ENCODE measurements at places on chromosomes 7 and 10.

DNA sequence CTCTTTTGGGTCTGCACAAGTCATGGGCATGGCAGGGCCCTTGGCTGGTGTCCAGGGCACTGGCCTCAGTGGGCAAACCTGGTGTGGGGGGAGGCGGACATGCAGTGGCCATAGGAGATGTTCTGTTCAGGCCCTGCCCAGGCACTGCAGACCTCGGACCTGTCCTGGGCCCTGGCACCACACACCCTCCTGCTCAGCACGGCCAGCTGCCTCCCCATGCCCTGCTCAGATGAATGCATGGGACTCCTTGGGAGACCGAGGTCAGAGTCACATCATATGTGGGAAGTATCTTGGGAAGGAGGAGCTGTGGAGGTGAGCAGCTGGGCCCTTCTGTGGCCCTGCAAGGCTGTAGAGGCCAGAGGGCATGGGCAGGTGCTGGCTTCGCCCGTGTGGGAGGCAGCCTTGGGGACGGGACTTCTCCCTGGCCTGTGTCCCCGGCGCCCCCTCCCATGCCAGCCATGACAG, 130.8 kb downstream of the VIPR2 start:
- no peak for DNase-seq

DNA sequence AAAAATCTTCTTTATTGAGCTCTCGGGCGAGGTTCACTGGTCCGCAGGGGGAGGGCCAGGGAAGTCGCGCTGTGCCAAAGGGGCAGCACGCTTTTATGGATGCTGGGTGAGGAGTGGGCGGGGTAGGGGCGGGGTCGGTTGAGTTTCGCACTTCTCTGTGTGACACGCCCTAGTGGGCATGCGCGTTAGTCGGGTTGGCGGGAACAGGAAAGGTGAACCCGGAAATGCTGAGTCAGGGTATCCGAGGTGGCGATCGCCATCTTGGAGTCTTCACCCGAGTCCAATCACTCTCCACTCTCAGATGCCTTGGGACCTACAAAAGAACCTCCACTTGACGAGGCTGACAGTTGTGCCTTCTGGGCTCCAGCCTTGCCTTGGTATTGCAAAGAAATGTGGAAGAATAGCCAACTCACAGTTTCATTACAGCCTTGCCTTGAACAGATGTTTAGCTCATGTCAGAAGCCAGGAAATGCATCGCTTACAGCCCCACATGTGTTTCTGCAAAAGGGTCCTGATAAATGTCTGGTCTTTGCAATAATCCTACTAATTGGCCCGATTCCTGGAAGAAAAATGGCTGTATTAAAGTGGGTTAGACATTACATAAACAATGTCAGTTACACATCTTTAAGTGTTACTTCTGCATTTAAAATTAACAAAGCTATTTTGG, 64.1 kb downstream of the AHR start:
- DNase-seq: no peak

- no peak for DNase-seq
These were observed 43.5 kb downstream of the NHLRC2 start for GRCh38 chr10:113897693-113898618.

DNA sequence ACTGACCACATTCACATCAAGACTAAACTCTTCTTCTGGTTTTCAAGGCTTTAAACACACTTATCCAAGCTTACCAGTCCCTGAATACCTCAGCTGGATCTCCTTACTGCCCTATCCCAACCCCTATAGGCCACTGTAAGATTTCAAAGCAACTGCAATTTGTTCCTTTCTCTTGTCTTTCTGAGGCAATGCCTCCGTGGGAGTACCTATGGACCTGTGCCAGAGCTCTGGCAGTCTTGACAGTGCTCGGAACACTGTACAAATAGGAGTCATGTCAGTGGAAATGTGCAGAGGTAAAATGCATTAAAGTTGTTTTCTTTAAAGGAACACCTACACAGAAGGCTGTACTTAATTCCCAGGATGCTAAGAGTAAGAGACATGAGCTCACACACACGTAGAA, 124.7 kb downstream of the CNOT4 start:
- no peak for DNase-seq

DNA sequence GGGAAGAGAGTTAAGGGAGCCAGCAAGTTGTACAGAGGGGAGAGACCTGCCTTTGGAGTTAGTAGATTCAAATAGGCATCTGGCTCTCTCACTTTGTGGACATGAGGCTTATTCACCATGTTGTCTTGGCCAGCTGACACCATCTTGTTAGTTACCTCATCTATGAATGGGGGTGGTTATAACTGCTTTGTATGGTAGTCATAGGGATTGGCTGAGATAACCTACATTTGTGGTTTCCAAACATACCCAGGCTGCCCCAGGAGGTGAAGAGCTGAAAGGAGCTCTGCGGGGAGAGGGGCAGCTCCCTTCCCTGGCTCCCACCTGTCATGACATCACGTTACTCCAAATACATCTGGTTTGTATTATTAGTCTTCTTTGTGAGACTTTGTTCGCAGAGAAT, 393.3 kb upstream of the AUTS2 start:
- no peak for DNase-seq

DNA sequence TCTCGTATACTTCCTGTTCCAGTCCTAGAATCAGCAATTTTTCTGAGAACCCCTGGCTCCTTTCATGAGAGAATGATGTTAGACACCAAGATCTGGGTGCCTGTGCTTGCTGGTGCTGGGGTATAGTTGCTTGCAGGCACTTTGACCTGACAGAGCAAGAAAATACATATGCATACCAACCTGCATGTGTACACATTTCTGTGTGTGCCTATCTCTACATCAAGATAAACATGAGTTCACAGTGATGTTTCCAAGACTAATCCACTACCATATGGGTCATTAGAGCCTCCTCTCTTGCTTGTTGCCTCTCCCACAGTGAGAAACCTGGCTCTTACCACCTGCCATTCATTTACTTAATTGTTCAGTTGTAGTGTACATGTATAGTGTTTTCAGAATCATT, 229.1 kb upstream of the IGFBP3 start:
- DNase-seq: no peak

DNA sequence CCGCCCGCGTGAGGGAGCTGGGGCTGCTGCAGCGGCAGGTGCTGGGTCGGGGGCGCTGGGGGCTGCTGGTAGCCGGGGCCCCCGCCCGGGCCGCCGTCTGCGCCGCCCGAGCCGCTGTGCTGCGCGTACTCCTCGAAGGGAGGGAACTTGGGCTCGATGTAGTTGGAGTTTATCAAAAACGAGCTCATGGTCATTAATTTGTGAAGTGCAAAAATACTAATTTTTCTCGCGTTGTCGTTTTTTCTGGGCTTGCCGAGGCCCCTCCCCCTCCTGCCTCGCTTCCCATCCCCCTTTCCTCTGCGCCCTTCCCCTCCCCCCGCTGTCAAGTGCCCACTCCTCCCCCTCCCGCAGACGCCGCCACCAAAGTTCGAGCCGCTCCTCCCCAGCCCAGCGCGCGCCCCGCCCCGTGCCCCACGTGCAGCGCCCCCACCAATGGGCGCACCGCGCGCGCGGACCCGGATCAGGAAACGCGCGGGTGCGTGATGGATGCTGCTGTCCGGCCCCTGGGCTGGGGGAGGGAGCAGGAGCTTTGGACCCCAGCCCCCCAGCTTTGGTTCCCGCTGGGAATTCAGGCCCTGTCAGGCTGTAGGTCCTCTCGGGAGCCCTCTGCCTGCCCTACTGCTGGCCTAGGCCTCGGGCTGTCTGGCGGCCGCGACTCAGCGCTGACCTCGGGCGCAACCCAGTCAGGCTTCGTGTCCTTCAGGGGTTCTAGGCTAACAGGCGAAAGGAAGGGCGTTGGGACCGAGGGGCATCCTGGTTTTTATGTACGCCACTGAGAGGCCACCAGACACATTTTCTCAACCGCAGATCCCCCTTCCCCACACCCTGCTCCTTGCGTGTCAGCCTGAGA, at the start of gene HOXA4:
Gene HOXA4 (minus strand): TSS at position 218 of the 850 bp plus-strand sequence. CDS start 24 bp downstream, at position 194.
- peak; percentile 82 for DNase-seq

DNA sequence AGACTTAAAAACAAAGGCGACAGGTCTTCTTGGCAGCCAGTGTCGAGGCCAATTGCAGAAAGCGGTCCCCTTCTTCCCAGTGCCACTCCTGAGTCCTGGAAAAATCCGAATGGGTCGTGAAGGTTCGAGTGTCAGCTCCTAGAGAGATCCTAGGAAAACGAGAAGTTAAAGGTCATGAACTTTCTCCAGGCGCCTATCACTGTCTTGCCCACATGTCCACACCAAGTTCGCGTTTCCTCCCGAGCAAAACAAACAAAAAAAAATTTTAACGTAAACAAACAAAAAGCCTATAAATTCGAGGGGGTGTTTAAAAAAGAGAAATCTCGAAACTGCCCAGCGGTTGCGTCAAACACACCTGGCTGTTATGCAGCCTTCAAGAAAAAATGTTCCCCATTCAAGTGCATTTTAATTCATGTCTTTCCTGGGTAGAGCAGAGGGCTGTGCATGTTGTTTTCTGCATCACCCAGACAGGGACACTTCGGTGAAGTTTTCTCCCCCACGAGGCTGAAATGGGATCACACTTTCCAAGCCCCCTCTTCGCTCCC, 1.5 kb downstream of the ARHGAP21 start:
- no peak for DNase-seq

DNA sequence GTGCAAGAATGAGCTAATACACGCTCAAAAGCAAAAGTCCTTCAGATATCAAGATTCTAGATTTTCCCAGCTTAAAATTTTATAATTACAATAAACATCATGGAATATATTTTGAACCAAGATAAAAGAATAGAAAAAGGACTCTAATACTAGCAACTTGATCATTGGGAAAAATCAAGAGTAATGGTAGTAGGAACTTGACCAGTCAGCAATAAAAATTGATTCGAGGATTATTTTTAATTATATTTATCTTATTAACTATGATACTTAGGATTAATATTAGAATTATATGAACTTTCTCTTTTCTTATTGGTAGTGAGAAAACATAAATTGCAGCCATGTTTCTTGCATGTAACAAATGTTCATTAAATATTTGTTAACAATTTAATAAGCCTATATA, 152.0 kb downstream of the GNAI1 start:
- DNase-seq: no peak

All from islet precursor cell (in vitro differentiated cells).